ENCODE measurements at places on chromosomes 7 and 10. TPM values are rescaled to one million over a fixed set of nuclear protein-coding genes. Genes with fewer than 3 reads are reported as not detected.

TCERG1L gene
- not detected for total RNA-seq

MSS51 gene
- 0.39 TPM for total RNA-seq

SEMA3D gene
- total RNA-seq = 9.4 TPM

SSBP1 gene
- 132 TPM for total RNA-seq

RPEL1 gene
- 0.13 TPM for total RNA-seq

Measured in dermis microvascular lymphatic vessel endothelial cell (primary cell).